PC-9 (cell line): ENCODE measurements at places on chromosomes 3 and 15. TPM values are rescaled to one million over a fixed set of nuclear protein-coding genes. Genes with fewer than 3 reads are reported as not detected.

The CCR8 gene
- total RNA-seq: not detected in 2 replicates

The KLF15 gene
- 0.65 and 0.70 TPM in 2 replicates for total RNA-seq

The PRSS50 gene
- total RNA-seq: 0.48 and 0.50 TPM in 2 replicates

The KCNMB3 gene
- 7.4 and 8.9 TPM in 2 replicates for total RNA-seq

The SLC9C1 gene
- total RNA-seq: not detected in 2 replicates

DNA sequence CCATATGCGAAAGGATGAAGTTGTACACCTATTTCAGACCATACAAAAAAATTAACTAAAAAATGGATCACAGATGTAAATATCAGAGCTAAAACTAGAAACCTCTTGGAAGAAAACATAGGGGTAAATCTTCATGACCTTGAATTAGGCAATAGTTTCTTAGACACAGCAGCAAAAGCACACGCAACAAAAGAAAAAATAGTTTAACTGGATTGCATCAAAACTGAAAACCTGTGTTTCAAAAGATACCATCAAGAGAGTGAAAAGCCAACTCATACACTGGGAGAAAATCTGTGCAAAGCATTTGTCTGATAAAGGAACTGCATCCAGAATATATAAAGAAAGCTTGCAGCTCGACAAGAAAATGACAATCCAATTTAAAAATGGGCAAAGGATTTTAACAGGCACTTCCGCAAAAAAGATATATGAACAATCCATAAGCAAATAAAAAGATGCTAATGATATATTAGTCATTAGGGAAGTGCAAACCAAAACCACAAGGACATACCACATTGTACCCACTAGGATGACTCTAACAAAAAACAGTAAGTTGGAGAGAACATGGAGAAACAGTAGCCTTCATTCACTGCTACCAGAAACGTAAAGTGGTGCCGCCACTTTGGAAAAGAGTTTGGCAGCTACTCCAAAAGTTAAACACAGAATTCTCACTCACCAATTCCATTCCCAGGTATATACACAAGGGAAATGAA, 263.1 kb downstream of the ADAMTS17 start:
- DNase-seq: peak; percentile 79
- H3K4me3 ChIP-seq: no peak overlapping the region
- H3K4me1 ChIP-seq: peaks cover 15% of the 10 kb centered on the region

DNA sequence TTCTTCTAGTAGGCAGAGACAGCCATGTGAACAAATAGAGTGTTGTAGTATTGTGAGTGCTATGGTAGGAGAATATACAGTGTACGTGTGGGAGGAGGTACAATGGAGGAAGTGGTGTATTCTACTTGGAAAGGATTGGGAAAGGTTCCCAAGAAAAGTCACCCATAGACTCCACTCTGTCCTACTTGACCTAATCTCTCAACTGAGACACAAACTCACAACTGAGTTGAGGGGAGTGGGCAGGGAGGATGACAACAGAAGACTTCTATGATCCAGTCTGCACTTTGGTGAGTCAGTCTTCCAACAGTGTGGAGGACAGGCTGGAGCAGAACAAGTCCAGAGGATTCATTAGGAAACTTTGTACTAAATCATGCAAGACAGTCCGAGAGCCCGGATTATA, 28.8 kb upstream of the AQP9 start:
- H3K27ac ChIP-seq: no peak overlapping the region
- no peak overlapping the region for H3K4me3 ChIP-seq
- H3K27me3 ChIP-seq: no peaks in the 10 kb centered on the region
- no peaks in the 10 kb centered on the region for H3K36me3 ChIP-seq
- H3K4me1 ChIP-seq: no peaks in the 10 kb centered on the region

DNA sequence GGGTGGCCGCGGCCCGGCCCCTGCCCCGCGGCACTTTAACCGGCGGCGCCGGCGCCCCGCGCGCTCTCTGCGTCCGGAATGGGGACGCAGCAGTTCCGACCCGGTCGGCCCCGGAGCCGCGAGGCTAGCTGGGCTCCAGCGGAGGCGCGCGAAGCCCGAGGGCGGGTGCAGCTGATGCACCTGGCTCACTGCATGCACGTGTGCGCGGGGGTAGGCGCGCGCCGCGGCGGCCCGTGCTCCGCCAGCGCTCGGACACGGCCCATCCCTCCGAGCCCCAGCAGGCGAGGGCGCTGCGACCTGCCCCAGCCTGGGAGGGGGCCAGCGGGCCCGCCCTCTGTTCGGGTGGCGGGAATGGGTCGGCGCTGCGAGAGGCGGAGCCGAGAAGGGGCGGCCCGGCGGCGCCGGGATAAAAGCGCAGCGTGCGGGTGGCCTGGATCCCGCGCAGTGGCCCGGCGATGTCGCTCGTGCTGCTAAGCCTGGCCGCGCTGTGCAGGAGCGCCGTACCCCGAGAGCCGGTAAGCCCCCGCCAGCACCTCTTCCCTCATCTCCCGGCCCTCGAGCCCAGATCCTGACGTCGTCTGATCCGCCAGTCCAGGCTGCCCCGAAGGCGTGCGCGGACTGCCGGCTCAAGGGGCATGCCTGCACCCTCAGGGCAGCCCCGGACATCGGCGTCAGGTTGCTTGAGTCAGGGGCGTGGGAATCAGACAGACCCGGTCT, at the start of the genes CHDH and IL17RB:
CHDH (minus strand) TSS at position 286 of the 717 bp plus-strand sequence. CDS start 22,411 bp downstream, outside the sequence.
IL17RB (plus strand) TSS at position 435 of the 717 bp plus-strand sequence; CDS start at position 456, 21 bp downstream.
- no peak for DNase-seq
- H3K27me3 ChIP-seq: peaks cover 19% of the 10 kb centered on the region
- no peaks in the 10 kb centered on the region for H3K4me1 ChIP-seq
- H3K4me3 ChIP-seq: no peak within 1 kb of the TSS

- H3K27me3 ChIP-seq: no peaks in the 10 kb centered on the region
- H3K36me3 ChIP-seq: no peaks in the 10 kb centered on the region
- no peak overlapping the region for H3K27ac ChIP-seq
- no peak overlapping the region for H3K4me3 ChIP-seq
- no peak for DNase-seq
Measured at GRCh38 chr3:110542552-110543150, 529.0 kb upstream of the NECTIN3 start.

DNA sequence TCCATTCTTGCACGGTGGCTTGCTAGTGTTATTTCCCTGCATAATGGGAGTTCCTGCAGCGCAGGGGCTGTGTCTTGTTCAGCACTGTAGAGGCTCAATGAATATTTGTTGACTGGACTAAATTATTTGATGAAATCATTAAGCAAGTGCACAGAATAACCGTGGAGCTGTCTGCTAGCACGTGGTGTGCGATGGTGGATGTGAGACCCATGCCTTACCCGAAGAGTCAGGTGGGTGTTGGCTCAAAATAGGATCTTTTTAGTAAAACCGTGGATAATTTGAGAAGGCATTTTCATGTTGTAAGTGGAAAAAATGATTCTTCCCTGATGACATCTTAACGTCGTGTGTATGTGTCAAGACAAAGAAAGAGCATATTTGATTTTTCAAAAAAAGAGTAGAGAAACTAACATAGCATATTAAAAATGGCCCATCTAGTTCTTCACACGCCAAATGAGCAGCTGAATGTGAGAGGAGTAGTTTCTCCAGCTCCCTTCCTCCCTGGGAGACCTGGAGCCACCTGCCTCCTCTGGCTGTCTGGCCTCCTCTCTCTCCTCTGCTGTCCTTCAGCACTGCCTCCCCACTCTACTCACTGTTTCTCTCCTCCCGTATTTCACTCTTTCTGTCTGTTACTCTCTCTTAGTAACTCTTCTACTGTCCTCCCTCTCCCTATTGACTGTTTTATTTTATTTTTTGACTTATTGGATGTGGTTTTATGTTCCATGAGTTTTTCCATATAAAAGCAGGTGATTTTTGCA, 6.3 kb downstream of the FAM81A start:
- H3K27ac ChIP-seq: no peak overlapping the region
- no peak overlapping the region for H3K4me3 ChIP-seq
- H3K36me3 ChIP-seq: no peaks in the 10 kb centered on the region
- DNase-seq: no peak
- no peaks in the 10 kb centered on the region for H3K4me1 ChIP-seq

DNA sequence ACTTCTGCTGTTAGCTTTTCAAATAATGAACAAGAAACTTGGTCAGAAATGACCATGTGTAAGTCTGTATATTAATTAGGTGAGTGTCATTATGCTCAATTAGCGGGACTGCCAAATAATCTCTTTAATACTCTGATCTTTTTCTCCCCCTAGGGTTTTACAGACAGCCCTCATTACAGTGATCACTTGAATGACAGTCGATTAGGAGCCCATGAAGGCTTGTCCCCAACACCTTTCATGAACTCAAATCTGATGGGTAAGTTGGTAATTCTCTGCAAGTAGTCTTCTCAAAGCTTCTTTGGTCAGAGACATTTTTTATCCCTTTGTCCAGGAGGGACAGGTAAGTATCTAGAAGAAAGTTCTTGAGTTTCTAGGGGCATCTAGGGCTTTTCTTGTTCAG, 173.2 kb downstream of the TCF12 start:
- H3K27ac ChIP-seq: no peak overlapping the region
- H3K36me3 ChIP-seq: no peaks in the 10 kb centered on the region
- H3K27me3 ChIP-seq: no peaks in the 10 kb centered on the region
- no peak for DNase-seq
- no peak overlapping the region for H3K4me3 ChIP-seq

GRCh38 chr3:33908250-33908851, 109.9 kb downstream of the PDCD6IP start:
- DNase-seq: no peak
- no peaks in the 10 kb centered on the region for H3K27me3 ChIP-seq
- H3K4me3 ChIP-seq: no peak overlapping the region
- no peaks in the 10 kb centered on the region for H3K4me1 ChIP-seq

DNA sequence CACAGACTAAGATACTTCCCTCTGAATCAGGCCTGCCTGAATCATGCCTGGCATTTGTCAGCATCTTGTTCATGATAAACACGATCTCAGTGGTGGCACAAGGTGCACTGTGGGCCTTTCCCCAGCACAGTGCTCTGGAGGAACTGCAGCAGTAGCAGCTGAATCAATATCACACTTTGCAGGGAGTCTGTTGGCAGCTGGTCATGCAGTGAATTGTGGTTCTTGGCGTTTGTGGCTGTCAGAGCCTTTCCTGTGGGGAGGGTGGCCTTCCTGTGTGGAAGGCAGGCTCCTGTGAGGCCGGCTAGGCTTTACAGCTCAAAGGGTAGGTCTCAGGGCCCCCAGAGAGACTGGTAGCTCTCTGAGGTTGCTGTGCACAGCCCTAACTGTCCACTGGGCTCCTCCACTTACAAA, 54.4 kb upstream of the TLE3 start:
- peaks cover 17% of the 10 kb centered on the region for H3K4me1 ChIP-seq
- no peak for DNase-seq
- no peaks in the 10 kb centered on the region for H3K27me3 ChIP-seq
- H3K27ac ChIP-seq: no peak overlapping the region
- no peak overlapping the region for H3K4me3 ChIP-seq
- H3K36me3 ChIP-seq: no peaks in the 10 kb centered on the region

DNA sequence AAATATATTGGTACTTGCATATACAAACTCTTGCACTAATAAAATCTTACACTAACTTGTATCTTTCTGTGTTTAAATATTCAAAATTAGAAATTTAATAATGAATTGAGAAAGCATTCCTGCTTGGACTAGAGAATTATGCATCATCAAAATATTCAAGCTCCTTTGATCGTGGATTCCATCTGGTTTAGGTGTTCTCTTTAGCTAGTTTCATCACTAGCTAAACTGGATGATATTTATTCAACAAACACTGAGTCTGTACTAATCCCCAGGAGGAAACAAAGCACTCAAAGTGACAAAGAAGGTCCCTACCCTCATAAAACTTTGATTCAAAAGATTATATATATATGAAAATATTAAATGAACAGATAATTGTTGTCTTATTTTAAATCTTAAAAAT, 1360.9 kb upstream of the ALCAM start:
- no peak overlapping the region for H3K27ac ChIP-seq
- no peak overlapping the region for H3K4me3 ChIP-seq
- H3K36me3 ChIP-seq: no peaks in the 10 kb centered on the region

DNA sequence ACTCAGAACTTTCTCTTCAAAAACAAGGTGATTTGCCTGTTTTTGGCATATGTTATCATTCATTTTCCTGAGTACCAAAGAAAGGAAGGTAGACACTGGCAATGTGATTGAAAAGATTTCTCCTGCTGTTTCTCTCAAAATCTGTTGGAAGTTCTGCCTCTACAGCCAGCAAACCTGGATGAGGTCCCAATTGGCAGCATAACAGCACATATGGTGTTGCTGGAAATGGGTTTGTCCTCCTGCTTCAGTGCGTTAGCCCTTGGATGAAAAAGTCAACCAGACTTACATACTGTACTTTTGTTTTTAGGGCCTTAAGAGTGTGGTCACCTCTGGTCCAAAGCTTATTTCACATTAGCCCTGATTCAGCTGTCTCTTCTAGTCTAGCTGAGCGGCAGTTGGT, 237.6 kb upstream of the MME start:
- no peaks in the 10 kb centered on the region for H3K4me1 ChIP-seq
- DNase-seq: no peak
- H3K27me3 ChIP-seq: no peaks in the 10 kb centered on the region
- no peak overlapping the region for H3K27ac ChIP-seq
- H3K36me3 ChIP-seq: no peaks in the 10 kb centered on the region

DNA sequence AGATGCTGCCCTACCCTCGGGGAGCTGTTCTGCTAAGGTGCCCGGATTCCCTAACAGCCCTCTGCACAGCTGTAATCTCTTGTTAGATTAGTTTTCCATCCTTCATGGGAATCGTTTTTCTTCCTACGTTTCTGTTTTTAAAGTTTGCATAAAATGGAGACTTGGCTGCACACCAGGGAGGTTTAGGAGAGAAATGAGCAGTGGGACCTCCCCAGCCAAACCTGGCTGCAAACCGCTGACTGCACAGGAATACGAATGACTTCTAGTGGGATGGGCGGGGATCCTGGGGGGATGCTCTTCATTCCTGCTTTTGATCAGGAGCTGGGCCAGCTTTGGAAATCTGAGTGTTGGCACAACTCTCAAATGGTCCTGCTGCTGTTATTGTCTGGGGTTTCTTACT, 77.5 kb downstream of the THSD4 start:
- H3K36me3 ChIP-seq: no peaks in the 10 kb centered on the region
- H3K4me3 ChIP-seq: no peak overlapping the region
- H3K4me1 ChIP-seq: no peaks in the 10 kb centered on the region
- no peak for DNase-seq
- no peak overlapping the region for H3K27ac ChIP-seq

DNA sequence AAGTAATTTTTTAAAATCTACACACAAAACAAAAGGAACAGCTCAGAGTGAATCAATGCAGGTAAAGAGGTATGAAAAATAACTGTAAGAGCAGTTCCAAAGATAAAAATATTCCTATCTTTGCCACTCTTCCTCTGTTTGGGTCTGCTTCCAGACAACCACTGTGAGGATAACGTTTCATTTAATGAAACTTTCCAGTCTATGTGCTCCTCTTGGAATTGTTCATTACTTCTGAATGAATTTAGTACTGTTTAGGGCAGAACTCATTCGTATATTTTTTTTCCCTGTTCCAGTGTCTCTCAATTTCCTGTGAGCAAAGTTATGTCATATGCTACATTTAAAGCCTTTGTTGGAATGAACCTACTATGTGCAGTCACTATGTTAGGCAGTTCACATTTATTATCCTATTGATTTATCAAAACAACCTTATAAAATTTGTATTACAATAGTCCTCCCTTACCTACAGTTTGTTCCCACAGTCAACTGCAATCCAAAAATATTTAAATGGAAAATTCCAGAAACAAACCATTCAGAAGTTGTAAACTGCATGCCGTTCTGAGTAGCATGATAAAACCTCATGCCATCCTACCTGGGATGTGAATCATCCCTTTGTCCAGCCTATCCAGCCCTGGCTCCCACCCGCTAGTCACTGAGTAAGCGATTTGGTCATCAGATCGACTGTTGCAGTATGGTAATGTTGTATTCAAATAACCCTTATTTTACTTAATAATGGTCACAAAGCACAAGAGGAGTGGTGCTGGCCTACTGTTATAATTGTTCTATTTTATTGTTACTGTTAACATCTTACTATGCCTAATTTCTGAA, 98.1 kb downstream of the TMCC1 start:
- H3K27ac ChIP-seq: peak overlapping the region; percentile 100
- no peaks in the 10 kb centered on the region for H3K27me3 ChIP-seq
- H3K4me1 ChIP-seq: peaks cover 37% of the 10 kb centered on the region
- H3K36me3 ChIP-seq: no peaks in the 10 kb centered on the region
